Stimulated activated CD8-positive, alpha-beta memory T cell treated with anti-CD3 and anti-CD28 coated beads, Interleukin-2, amount 100 ng/mL, for 48 hours (primary cell): ENCODE measurements at places on chromosomes 5 and 9.
A peak's percentile ranks its signal among the peaks of the same experiment; 100 is the strongest.

GRCh38 chr5:73945505-73945904, 319.5 kb downstream of the ARHGEF28 start:
- DNase-seq: peak; percentile 4

- no peak for DNase-seq
These were observed 80.1 kb downstream of the ZCCHC7 start for GRCh38 chr9:37200433-37201005.

DNA sequence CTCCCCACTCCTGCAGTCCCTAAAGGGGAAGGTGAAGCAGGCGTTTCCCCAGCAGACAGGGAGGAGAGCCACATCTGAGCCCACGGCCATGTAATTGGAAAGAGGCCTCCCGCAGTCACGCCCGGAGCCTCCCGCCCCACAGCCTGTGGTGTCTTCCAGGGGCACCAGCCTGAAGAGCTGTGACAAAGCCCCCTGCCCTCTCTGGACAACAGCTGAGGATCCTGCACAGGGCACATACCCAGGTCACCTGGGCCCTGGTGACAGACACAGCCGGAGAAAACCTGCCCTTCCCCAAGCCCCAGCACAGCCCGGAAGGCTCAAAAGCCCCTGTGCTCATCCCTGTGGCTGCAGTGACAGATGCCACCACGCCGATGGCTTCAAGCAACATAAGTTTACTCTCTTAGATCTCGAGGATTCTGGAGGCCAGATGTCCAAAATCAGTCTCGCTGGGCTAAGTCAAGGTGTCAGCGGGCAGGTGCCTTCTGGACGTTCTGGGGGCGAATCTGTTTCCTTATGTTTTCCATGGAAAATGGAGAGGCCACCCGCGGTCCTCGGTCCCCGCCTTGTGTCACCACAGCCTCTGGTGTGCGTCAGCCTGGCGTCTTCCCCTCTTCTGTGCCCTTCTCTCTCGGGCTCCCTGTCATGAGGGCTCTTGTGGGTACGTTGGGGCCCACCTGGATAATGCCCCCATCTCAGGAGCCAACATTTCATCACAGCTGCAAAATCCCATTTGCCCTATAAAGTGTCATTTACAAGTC, 71.5 kb downstream of the PSMB7 start:
- DNase-seq: no peak

DNA sequence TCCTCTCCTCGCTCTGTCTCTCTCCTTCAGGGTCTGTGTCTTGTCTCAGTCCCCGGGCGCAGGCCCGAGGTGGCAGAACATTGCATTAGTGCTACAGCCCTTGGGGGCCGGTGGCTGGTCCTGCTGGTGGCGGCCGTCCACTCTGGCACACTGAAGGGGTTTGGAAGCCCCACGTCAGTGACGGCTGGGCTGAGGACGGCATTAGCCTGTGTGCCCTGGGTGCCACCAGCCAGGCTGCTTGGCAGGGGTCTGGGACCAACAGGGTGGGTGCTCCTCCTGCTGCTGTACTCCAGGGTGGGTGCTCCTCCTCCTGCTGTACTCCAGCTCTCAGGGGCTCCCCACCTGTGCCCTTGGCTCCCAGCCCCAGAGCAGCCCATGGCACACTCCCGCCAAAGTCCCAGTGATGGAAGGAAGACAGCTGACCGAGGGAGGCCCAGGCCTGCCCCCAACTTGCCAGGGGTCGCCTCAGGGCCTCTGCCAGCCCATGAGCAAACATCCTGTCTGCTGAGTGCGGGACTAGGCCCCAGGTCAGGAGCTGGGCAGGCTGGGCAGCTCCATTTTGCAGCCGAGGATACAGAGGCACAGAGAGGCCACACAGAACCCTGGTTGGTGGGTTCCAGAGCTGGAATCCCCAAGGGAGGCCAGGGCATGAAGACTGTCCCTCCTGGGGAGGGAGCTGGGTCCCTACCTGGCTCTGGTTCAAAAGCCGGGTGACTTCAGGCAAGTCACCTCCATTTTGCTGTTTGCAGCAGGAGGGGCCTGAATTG, 27.3 kb downstream of the SARDH start:
- no peak for DNase-seq

GRCh38 chr9:78939311-78940065, 632.3 kb upstream of the TLE4 start:
- no peak for DNase-seq

DNA sequence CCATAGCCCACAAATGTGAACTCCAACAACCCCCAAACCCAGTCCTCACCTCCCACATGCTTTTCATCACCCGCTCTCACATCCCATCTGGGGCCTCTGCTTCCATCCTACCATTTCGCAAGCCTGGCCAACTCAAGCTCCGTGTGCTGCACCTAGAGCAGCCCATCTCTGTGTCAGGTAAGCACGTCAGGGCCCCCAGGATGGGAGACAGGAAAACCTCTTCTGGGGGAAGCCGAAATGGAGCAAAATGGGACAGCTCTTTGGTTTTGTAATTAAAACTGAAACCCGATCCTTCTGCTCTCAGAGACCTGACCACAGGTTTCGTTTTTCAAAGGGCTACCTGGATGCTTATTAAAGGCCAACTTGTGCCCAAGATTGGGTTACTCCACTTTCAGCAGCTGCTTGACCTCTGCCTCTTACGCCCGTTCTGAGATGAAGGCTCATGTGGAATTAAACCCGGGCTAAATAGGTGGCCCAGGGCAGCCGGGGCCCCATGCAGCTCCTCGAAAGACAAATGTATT, 287.7 kb downstream of the SLIT3 start:
- DNase-seq: no peak

GRCh38 chr5:135577421-135577820, 1.4 kb downstream of the CXCL14 start:
- no peak for DNase-seq

DNA sequence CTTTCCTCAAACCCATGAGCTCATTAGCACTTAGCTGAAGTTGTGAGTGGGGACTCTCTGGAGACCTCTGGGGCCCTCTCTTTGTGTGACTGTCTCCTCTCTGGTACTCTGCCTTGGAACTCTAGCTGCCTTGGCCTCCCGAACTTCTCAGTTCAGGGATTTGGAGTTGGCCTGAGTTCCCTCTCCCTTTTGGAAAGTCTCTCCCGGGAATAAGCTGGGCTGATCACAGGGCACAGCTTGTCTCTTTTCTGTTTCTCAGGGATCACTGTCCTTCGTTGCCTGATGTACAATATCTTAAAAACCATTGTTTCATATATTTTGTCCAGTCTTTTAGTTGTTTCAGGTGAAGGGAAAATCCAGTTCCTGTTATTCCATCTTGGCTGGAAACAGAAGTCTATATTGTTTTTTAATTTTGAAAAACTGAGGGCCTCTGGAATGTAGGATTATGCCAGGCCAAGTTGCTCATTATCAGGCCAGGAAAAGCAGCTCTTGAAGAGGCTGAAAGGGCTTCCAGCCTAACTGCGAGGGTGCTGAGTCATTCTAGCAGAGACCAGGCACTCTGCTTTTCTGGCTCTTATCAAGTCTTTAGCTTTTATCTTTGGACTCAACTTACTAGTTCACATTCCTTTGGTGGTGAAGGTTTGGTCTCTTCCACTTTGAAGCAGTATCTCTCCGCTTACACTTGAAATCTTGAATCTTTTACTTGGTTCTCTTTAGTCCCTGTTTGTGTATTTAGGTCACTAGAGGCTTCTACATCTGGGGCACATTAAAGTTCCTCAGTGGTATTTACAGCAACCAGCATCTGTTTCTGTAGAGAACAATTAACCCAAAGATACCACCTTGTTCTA, 8.4 kb upstream of the RGS3 start:
- no peak for DNase-seq

- DNase-seq: no peak
These were observed 1041.1 kb upstream of the COX7C start for GRCh38 chr5:85576666-85577065.
